Stimulated activated CD4-positive, alpha-beta T cell treated with anti-CD3 and anti-CD28 coated beads, TNF-alpha, amount 100 ng/mL, for 1 hour (primary cell): ENCODE measurements at places on chromosomes 13 and 19.
A peak's percentile ranks its signal among the peaks of the same experiment; 100 is the strongest.

- no peak for DNase-seq
These were observed 9.2 kb upstream of the KANK3 start for GRCh38 chr19:8352134-8352827.

DNA sequence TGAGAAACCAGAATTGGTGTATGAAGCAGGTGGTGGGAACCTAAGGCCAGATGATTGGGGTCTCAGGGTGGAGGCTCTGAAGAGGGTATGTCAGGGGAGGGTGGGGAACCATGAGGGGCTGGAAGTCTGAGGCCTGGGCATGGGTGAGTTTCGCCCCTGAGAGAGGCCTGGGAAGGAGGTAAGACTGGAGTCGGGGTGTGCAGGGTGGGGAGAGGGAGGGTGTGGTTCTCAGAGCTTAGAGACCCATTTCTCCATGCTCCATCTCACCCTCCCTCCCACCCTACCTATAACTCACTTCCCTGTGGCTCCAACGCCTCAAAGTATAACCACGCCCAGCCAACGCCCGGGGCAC, 1.0 kb upstream of the KLHL26 start:
- no peak for DNase-seq

DNA sequence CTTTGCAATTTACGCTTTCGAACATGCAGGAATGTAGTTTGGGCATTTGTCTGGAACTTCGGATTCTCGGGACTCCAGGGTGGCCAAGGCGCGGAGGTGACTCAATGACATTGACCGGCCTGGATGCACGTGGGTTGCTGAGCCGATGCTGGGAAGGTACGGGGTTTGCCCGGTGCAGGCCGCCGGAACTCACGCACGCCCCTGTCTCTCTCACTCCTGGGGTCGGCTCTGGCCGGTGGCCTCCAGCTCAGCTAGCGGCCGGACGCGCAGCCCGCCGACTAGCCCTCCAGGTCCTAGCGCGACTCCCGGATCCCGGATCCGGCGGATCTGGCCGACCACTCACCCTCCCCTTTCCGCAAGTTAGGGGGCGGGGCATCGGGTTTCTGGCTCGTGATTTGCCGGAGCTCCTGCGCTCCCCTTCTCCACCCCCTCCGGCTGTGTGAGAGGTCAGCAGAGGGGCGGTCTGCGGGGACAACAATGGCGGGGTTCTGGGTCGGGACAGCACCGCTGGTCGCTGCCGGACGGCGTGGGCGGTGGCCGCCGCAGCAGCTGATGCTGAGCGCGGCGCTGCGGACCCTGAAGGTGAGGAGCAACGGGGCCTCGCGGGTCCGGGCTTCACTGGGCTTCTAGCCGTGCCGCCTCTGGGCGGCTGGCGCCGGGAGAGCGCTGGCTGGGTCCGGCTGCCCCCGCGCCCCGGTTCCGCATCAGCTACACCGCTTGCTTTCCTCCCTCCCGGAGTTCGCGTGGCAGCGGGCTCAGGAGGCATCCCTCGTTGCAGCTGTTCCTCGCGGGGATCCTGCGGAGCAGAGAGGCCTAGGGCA, at the start of gene PCCA:
PCCA (plus strand) TSS at position 450 of the 821 bp plus-strand sequence; CDS start at position 478, 28 bp downstream.
- DNase-seq: peak; percentile 37

GRCh38 chr13:32659736-32660135, 73.5 kb downstream of the PDS5B start:
- DNase-seq: no peak

DNA sequence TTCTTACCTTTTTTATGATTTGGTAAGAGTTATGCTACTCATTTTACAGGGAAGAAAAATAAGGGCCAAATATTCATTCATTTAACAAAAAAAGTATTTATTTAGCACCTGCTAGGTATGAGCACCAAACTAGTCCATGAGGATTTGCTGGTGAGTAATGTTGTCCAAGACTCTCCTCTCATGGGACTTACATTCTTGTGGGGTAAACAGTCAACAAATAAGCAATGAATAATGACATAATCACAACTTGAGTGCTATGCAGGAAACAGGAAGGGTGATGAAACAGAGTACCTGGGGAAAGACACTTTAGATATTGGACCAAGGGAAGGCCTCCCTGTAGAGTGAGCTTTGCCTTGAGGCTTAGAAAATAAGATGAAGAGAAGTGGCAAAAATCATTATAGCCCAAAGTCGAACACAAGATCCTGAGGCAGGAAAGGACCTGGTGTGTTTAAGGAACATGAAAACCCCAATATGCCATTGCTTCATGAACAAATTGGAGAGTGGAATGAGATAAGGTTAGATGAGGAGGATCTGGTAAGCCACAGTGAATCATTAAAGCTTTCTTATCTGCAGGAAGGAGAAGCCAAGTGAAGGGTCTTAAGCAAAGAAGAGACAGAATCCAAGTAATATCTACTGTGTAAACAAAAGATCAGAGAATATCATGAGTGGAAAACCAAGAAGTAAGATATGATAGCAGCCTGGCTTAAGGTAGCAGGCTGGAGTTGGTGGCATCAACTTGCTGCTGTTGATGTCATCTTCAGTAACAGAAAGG, 294.5 kb upstream of the NBEA start:
- DNase-seq: no peak

GRCh38 chr13:26320766-26321165, 66.8 kb downstream of the CDK8 start:
- no peak for DNase-seq
